ENCODE measurements at places on chromosomes 1 and 21. TPM values are rescaled to one million over a fixed set of nuclear protein-coding genes. Genes with fewer than 3 reads are reported as not detected.

Gene GPR61
- not detected for total RNA-seq

Gene LCE2A
- total RNA-seq: not detected

Gene SHE
- total RNA-seq: not detected

Gene DDX20
- total RNA-seq: 11.8 TPM

All from activated CD4-positive, alpha-beta memory T cell treated with anti-CD3 and anti-CD28 coated beads, Interleukin-2, amount 10 ng/mL, durations not matched to agents 7 days and 5 days (primary cell).